ENCODE measurements at places on chromosomes 5 and 9.

DNA sequence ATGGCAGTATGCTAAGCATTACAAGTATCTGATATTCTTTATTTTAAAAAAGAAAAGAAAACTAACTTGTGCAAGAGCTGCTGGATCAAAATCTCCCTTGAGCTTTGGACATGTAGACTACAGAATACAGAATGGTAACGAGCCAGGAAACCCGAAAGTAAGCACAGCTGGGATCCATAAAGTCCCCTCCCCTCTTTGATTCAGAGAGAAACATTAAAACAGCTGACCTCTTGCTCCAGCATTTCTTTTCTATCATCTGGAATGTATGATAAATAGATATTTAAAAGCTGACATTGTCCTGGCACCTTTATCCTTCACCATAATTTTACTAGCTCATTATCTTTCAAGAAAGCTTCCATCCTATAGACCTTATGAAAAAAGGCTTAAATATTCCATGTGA is 28.2 kb upstream of the LPAR1 start:
- no peak for DNase-seq

- DNase-seq: peak; percentile 59
Measured at GRCh38 chr5:135741040-135741439, 93.4 kb upstream of the SLC25A48 start.

DNA sequence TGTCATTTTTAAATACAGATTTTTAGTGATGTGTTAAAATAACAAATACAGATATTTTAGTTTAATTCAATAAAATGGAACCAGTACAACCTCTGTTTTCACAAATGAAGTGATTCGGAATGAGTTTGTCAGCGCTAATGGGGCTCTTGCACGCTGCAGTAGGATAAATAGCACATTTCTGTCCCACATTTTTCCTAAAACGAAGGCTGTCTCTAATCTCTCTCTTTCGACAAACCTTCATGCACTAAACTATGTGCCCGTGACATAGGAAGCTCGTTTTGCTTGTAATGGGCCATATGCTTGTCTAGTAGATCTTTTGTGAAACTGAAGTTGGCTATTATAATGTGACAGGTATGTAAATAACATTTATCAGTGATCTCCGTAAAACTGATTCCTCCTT is 100.5 kb downstream of the INIP start:
- no peak for DNase-seq

- DNase-seq: no peak
Measured at GRCh38 chr9:114370251-114370967, 17.4 kb downstream of the AKNA start.

- DNase-seq: no peak
Measured at GRCh38 chr9:77003366-77003765, 16.1 kb upstream of the FOXB2 start.

DNA sequence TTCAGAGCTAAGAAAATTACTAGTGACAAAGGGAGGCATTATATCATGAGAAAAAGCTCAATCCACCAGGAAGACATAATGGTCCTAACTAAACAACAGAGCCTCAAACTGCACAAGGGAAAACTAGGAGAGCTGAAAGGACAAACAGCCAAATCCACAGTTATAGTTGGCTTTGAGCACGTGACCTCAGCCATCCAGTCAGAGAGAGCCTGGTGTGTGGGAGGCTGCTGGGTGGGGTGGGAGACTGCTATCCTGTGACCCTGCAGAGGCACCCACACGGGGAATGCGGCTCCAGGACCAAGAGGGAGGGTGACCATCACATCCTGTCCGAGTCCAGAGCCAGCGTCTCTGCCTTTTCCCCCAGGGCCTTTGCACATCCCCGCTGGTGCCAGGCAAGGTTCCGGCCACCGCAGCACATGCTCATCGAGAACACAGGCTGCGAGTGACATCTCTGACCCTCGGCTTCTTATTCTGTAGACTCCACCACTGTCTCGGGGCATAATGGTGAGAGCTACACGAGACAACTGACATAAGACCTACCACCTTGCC is 145.1 kb downstream of the PHF2 start:
- no peak for DNase-seq

GRCh38 chr5:95296291-95296690 is 11.4 kb upstream of the MCTP1 start:
- no peak for DNase-seq

DNA sequence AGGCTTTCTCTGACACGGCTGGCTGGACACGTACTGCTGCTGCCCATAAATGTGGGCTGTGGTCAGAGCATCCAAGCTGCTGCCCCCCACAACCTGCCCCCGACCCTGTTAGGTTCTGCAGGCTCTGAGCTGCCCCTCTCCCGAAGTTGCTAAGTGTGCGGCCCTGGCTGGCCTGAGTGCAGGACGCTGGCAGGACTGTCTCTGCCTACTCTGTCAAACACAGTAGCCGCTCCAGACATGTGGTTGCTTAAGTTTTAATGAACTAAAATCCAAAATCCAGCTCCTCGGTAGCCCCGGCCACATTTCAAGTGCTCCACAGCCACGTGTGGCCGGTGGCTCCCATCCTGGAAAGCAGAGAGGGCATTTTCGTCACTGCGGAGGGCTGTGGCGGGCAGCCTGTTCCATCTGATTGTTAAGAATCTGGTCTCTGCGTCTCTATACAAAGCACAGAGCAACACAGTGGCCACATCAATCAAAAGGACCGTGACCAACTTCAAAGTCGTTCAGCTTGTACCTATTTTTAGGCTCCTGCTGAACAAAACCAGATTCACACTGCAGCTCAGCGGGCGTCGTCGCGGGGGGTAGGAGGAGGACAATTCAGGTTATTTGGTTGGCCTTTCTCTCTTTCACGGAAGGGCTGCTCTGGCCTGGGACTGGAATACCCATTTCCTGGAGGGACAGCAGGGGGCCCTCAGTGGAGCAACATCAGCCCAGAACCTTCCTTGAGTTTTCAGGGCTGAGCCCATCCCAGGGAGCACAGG is 68.9 kb downstream of the PTCH1 start:
- no peak for DNase-seq

- no peak for DNase-seq
Measured at GRCh38 chr5:14442536-14442935, 139.1 kb upstream of the OTULINL start.

- DNase-seq: no peak
Measured at GRCh38 chr5:68500813-68501212, 285.3 kb downstream of the PIK3R1 start.

DNA sequence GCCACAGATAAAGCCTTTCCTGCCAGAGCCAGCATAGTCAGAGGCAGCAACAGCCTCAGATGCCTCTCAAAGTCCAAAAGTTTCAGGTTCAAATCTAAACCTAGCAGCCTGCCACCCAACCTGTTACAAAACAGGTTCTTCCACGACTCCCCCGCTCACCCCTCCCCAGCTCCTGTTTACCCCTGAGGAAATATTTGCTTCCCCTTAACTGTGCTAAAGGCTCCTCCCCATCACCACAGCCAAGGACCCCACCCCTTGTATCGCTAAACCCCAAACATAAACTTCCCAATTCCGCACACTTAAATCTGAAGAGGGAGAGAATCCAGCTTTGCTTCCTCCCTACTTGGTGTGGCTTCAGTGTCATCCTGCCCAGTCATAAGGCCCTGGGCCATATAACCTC is 15.4 kb upstream of the VDAC1 start:
- DNase-seq: no peak

DNA sequence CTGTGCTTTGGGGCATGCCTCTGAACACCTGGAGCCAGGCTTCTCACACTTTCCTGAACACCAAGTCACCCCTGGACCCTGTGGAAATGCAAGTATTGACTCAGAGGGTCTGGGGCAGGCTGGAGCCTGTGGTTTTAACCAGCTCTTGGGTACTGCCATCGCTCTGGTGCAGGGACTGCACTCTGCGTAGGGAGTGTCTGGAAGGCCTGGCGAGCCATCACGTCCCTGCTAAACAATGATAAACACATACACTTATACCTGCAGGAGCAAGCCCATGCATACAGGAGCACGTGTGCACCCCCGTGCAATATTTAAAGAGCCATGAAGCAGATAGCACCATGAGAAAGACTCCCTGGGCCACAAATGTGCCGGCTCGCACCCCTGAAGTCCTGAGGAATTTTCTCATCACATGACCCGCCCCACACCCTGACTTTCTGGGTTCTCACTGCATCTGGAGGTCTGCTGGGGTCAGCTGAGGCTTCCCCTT is 267.7 kb downstream of the GADD45G start:
- DNase-seq: no peak

- no peak for DNase-seq
Measured at GRCh38 chr9:117377046-117377445, 37.8 kb downstream of the ASTN2 start.

DNA sequence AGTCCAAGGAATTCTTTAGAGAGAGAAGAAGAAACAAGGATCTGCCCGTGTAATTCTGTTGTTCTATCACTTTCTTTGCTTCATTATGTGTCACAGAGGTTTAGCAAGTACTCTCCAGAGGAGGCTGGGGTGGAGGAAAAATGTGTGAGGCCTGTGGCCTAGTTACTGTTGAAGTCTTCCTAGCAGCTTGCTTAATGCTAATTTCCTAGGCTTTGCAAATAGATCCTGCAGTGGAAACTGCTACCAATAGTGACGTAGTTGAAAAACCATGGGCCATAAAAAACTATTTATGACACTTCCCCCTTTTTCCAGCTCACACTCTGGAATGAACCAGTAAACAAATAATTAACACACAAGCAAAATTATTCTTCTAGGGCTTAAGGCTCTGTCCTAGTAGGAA is 27.0 kb upstream of the C9orf72 start:
- DNase-seq: no peak

- no peak for DNase-seq
Measured at GRCh38 chr5:142746532-142747433, 23.4 kb upstream of the ARHGAP26 start.

DNA sequence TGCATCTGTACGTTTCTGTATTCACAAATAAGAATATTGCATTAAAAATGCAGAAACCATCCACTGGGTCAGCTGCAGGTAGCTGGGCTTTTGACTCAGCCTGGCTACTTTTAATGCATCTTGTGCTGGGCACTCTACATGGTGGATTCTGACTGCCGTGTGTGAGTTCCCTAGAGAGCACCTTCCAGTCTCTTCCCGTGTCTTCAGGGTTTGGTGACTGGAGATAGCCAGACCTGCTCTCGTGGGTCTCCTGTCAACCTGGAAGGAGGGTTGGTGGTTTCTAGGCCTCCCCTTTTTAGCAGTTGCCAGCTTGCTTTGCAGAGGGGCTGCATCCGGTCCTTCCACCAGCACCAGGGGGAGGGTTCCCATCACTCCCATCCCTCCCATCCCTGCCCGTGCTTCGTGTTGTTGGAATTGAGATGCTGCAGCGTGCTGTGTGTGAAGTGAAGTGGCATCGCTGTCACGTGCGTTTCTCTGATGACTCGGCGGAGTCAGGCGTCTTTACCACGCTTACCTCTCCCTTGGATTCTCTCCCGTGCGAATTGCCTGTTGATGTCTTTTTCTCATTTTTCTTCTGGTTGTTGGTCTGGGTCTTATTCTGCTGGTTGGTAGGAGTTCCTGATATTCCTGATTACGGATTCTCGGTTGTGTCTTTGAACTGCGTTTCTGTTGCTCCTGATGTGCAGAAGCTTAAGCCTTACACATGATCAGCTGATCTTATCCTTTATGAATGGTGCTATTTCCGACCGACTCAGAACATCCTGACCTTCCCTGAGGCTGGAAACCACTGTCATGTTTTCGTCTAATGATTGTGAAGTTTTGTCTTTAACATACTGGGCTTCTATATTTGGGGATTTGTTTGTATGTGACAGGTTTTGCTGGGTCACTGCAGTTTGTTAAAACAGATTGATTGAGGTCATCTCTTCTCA is 16.9 kb downstream of the FBXW5 start:
- no peak for DNase-seq

- DNase-seq: no peak
Measured at GRCh38 chr5:116660929-116661328, 86.3 kb upstream of the SEMA6A start.

DNA sequence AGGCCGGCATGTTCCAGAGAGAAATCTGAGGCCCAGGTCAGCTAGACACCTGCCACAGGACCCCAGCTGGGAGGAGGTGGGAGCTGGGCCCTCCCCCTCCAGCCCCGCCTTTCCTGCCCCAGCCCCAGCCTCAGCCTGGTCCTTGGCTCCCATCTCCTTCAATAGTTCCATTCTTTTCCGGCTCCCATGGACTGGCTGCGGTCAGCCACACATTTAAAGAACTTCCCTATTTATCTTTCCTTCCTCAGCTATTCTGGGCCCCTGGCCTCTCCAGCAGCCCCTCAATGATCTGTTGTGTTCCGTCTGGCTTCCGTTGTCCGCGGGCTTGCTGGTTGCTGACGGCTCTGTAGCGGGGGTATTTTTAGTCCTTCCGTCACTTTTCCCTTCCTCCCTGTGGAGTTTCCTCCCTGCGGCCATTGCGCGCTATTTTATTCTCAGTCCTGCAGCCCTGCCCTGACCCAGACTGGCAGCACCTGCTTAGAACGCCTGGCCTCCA is 73.8 kb downstream of the AMBP start:
- DNase-seq: no peak

- DNase-seq: no peak
Measured at GRCh38 chr9:138098116-138098907, 220.7 kb downstream of the CACNA1B start.

GRCh38 chr5:35009657-35010056 is 38.1 kb downstream of the AGXT2 start:
- no peak for DNase-seq

- DNase-seq: no peak
Measured at GRCh38 chr5:143474616-143475015, 71.1 kb upstream of the NR3C1 start.

DNA sequence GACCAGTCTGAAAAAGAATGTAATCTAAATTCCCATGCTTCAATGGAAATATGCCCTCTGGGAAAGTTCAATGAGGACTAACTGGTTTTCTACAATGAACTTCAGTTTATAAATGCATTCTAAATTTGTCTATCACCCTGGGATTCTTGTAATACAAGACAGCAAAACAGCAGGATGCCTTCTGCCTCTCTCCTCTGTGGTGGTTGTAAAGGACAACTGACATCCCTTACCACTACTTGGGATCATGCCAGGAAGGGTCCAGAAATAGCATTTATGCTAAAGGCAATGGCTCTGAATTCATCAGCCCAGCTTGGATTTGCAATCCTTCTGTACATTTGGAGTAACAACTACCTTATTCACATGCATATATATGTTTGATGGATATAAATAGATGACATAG is 97.3 kb upstream of the ADAMTS16 start:
- DNase-seq: no peak

- no peak for DNase-seq
Measured at GRCh38 chr9:109906766-109907382, 126.9 kb downstream of the PALM2AKAP2 start.

GRCh38 chr9:34701023-34701768 is 8.7 kb downstream of the CCL21 start:
- peak; percentile 50 for DNase-seq

DNA sequence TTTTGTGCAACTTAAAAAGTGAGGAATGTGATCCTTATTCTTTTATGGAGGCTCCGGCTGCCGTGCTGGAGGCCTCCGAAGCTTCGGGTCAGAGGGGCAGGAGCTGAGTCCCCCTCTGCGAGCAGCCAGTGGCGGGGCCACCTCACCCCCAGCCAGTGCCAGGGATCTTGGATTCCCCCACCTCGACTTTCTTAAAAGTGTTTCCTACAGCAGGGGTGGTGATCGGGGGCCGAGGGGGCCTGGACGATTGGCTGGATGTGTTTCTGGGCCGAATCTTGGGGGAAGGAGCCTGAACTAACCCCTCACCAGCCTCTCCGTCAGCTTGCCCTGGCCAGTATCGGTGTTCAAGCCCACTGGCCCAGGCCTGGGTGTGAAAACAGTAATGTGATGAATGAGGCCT is 92.2 kb upstream of the LMX1B start:
- no peak for DNase-seq

- no peak for DNase-seq
Measured at GRCh38 chr5:94928891-94929290, 310.4 kb downstream of the SLF1 start.

All from RPMI8226 (cell line).